ENCODE measurements at places on chromosomes 12 and 14.

- DNase-seq = no peak
These were observed 45.3 kb upstream of the PTHLH start for GRCh38 chr12:28017873-28018255.

DNA sequence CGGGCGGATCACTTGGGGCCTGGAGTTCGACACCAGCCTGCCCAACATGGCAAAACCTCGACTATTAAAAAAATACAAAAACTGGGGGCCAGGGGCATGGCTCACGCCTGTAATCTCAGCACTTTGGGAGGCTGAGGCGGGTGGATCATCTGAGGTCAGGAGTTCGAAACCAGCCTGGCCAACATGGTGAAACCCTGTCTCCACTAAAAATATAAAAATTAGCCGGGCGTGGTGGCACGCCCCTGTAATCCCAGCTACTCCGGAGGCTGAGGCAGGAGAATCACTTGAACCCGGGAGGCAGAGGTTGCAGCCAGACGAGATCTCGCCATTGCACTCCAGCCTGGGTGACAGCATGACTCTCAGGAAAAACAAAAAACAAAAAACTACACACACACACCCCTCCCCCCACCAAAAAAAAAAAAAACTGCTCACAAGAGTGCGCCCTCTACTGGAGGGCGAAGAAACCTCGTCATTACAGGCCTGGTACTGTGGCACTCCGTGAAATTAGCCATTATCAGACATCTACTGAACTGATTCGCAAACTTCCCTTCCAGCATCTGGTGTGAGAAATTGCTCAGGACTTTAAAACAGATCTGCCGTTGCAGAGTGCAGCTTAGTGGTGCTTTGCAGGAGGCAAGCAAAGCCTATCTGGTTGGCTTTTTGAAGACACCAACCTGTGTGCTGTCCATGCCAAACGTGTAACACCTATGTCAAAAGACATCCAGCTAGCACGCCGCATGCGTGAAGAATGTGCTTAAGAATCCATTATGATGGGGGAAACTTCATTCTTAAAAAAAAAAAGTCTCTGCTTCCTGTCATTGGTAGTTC is 7.7 kb downstream of the PPP1R3E start:
- DNase-seq = no peak

- DNase-seq = no peak
These were observed 6.4 kb downstream of the FOXA1 start for GRCh38 chr14:37588667-37588955.

DNA sequence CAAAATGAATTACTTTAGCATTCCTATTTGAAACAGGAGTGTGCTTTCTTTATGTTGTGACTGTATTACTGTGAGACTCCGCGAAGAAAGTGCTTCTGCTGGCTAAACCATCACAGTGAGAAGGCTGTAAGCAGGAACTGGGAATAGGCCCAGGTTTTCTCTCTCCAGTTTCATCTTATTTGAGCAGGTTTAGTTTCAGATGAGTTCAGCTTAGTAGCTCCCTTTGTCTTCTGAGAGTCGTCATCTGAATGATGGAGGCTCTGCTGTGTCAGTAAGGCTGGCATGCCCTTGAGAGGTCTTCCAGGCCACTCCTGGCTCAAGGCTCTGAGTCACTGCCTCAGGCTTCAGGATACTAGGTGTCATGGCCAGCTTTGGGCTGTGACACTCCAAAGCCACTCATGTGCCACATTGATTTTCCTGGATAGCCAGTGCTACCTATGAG is 205.6 kb upstream of the RGS6 start:
- no peak for DNase-seq

- DNase-seq = no peak
These were observed 60.3 kb downstream of the NUAK1 start for GRCh38 chr12:106078358-106079010.

GRCh38 chr14:22800346-22800745 is 14.9 kb downstream of the SLC7A7 start:
- DNase-seq = no peak

DNA sequence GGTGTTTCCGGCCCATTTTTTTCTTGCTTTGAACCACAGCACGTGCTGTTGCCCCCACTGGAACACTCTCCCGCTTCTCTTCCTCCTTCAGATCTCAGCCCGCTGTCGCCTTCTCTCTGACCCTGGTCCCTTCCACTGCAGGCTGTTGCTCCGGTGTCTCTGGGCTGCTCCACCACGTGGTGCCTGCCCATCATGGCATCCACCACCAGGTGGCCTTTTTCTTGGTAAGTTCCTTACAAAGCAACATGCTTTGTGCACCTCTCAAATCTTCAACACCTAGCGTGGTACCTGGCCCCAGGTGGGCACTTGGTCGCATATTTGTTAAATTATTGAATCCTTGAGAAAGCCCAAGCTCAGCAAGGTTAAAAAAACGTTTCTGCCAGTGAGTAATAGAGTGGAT is 19.1 kb downstream of the TUNAR start:
- no peak for DNase-seq

GRCh38 chr12:28958553-28959195 is 190.4 kb upstream of the FAR2 start:
- DNase-seq = no peak

DNA sequence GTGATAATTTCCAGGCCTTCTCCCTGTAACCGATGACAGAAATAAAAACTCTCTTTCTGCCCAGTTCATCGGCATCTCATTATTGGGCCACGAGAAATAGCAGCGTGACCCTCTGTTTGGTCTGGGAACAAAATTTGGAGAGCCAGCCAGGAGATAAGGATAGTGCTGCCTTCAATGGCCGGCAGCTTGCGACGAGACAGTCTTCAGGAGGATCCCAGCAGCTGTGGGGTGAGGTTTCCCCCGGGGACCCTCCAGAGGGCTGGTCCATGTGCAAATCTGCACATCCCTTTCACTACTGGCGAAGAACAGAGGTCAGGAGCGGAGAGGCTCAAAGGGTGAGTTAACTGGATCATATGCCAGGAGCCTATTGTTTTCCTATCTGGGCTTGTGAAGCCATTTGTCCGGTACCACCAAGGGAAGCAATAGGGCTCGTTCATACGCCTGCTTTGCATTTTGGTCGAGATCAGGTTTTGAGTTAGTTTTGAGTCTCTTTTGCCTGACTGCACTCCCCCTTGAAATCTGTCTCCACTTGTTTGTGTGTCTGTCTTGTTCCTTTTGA is 4.8 kb downstream of the SLC39A2 start:
- no peak for DNase-seq

DNA sequence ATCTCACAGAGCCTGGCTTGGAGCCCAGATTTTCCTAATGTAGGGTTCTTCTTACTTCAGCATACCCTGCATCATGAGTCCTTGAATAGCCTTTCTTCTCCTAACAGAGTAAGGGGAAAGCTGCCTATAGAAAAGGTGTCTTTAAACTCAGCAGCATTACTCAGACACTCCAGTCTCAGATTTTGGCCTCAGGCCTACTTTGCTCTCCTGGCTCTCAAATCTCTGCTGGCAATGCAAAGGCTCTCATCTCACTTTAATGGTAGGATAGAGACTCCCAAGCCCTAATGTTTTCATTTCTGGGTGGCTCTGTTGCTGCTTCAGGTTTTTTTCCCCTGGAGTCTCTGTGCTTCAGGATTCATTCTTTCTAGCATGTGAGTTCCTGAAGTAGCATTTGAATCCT is 9.1 kb upstream of the NKX2-8 start:
- DNase-seq = no peak

- DNase-seq = no peak
These were observed 42.2 kb upstream of the DBX2 start for GRCh38 chr12:45093051-45093450.

GRCh38 chr14:75454963-75455546 is 27.2 kb downstream of the JDP2 start:
- DNase-seq = no peak

- no peak for DNase-seq
These were observed 37.2 kb downstream of the ATF7IP start for GRCh38 chr12:14402697-14403096.

- no peak for DNase-seq
These were observed 72.7 kb downstream of the RIN3 start for GRCh38 chr14:92585981-92586937.

GRCh38 chr12:115672506-115673080 is 604.9 kb downstream of the MED13L start:
- no peak for DNase-seq

DNA sequence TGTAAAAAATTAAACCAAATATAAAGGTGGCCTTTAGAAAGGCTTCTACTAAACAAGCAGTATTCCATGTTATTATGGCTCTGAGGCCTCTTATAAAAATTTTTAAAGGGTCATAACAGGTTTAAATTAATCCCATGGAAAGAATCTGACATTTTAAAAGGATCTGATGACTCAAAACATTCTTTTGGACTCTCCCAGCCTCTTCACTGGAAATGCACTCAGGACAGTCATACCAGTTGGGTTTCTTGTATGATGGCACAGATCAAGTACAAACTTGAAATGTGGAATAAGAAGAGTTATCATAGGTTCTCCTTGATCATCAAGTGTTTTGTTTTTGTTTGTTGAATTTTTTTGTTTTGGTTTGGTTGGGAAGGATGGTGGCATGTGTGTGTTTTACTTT is 50.8 kb downstream of the PPP2R5E start:
- DNase-seq = no peak

GRCh38 chr12:9736936-9737705 is 4.2 kb upstream of the CLECL1 start:
- no peak for DNase-seq

- no peak for DNase-seq
These were observed 11.0 kb upstream of the IRF2BPL start for GRCh38 chr14:77039285-77040058.

- DNase-seq = no peak
These were observed 2.5 kb downstream of the FAM222A start for GRCh38 chr12:109716092-109716479.

- no peak for DNase-seq
These were observed 34.7 kb downstream of the PTGER2 start for GRCh38 chr14:52348776-52349175.

DNA sequence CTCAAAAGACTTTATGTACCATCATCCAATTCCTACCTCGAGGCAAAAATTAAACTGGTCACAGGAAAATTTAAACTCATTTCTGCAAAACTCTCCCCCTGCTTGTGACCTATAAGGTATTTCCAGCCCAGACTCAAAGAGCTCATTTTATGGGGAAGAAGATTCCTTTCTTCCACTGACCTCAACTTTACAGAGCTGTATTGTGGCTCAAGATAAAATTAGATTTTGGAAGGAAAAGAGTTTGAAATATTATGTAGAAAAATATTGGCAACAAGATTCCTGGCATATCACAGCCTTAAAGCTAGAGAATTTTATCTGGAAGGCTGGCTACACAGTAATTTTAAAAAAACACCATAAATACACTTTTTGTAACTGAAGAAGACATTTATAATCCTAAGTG is 91.7 kb downstream of the STXBP6 start:
- DNase-seq = no peak

DNA sequence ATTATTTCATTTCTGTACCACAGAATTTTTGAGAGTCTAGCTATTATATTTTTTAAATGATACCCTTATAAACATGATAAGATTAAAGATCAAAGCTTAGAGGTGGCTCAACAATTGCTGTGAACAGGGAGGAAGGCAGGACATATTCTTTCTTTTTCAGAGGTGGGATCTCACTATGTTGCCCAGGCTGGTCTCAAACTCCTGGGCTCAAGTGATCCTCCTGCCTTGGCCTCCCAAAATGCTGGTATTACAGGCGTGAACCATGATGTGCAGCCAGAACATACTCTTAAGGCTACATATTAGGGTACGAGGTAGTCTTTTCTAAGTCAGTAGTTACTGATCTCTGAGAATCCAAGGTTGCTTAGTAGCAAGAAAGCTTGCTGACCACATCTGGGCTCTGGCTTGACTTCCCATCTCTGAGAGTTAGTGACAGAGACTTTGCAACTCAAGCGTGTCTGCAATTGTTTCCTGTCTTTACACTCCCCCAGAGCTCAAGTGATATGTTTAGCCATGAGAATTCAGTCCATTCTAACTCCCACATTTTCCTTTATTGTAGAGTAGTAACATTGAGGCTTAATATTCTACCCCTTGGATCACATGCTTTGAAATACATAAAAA is 8.6 kb downstream of the RAB5B start:
- DNase-seq = no peak

GRCh38 chr14:99937475-99938244 is 127.6 kb upstream of the EVL start:
- DNase-seq = no peak

DNA sequence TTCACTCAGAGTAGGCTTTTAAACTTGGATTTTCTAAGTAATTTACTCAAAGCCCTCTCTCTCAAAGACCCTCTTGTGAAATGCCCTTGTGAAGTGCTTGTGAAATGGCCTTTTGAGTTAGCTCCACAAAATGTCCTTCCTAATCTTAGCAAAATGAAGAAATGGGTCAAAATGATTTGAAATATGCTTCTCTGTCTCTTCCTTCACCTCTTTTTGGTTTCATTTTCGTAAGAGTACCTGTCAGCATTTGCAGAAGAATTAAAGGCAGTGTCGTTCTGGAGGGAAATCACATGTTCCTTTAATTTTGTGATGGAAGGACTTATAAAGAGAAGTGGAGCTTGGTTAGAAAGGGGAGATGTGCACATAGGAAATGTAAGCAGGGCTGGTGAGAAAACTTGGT is 93.7 kb downstream of the HMGA2 start:
- no peak for DNase-seq

DNA sequence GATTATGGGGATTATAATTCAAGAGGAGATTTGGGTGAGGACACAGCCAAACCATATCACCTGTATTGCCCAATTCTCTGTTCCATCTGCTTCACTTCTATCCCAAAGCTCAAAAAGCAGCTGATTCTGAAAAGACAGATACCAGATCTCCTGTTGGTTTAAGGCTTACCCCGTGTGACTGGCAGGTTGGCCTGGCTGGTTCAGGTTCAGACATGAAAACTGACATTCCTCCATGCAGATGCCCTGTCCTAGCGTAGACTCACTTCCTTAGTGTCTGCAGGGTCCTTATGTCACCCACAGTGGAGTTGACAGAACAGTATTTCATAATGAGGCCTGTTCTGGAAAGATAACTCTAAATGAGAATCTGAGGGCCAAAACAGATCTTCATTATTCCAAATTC is 61.1 kb upstream of the FLRT2 start:
- no peak for DNase-seq

- no peak for DNase-seq
These were observed 5.8 kb downstream of the NR4A1 start for GRCh38 chr12:52056801-52057637.

- no peak for DNase-seq
These were observed 22.8 kb downstream of the TMEM19 start for GRCh38 chr12:71708658-71709057.

DNA sequence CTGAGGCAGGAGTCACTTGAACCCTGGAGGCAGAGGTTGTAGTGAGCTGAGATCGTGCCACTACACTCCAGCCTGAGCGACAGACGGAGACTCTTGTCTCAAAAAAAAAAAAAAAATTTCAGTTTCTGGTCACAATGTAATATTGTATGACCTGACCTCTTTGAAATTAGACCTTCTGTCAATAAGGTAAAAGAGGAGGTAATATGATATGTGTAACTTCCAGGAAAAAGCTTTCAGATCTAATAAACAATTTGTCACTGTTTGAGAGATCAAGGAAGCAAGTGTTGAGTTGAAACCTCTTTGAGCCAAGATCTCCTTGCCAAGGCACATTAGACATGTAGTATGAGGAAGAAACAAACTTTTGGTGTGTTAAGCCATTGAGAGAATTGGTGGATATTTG is 101.7 kb upstream of the ATF7IP start:
- DNase-seq = no peak
